ENCODE measurements at places on chromosomes 1 and 21. TPM values are rescaled to one million over a fixed set of nuclear protein-coding genes. Genes with fewer than 3 reads are reported as not detected.

CLSTN1 gene
- 138 TPM for total RNA-seq

IQGAP3 gene
- total RNA-seq, result 83.3 TPM

CFHR2 gene
- not detected for total RNA-seq

HSPA6 gene
- total RNA-seq, result 4.6 TPM

CCDC24 gene
- 5.9 TPM for total RNA-seq

MTARC2 gene
- 1.5 TPM for total RNA-seq

LRRC8B gene
- 1.8 TPM for total RNA-seq

KPNA6 gene
- 35.1 TPM for total RNA-seq
